Central memory CD8-positive, alpha-beta T cell (primary cell): ENCODE measurements at places on chromosomes 7 and 10.

DNA sequence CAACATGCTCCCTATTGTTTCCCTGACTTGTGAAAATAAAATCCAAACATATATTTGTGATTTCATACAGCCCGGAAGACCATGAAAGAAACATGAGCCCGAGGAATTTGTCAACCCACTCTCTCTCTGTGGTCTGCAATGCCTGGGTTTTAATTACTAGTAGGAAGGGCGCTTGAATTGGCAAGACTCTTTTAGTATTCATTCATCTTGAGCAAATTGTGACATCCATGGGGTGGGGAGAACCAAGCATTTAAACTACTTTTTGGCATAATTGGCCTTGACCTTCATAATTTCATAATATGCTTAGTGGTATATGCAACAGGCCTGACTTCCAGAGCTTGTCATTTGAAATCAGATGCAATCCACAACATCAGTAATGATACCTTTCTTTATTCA is 142.4 kb upstream of the BMPER start:
- H3K4me3 ChIP-seq: no peak overlapping the region
- no peaks in the 10 kb centered on the region for H3K27me3 ChIP-seq
- no peaks in the 10 kb centered on the region for H3K36me3 ChIP-seq
- no peak overlapping the region for H3K27ac ChIP-seq

GRCh38 chr7:910441-910861 is 34.1 kb downstream of the GET4 start:
- DNase-seq: no peak
- H3K36me3 ChIP-seq: peaks cover 29% of the 10 kb centered on the region
- peak overlapping the region; percentile 69 for H3K27ac ChIP-seq
- peak overlapping the region; percentile 55 for H3K4me3 ChIP-seq

- no peak for DNase-seq
- no peak overlapping the region for H3K27ac ChIP-seq
- H3K27me3 ChIP-seq: peaks cover 19% of the 10 kb centered on the region
- peaks cover 1% of the 10 kb centered on the region for H3K36me3 ChIP-seq
- no peaks in the 10 kb centered on the region for H3K4me1 ChIP-seq
- H3K4me3 ChIP-seq: no peak overlapping the region
These were observed 87.2 kb downstream of the KCNMA1 start for GRCh38 chr10:77550378-77550777.

GRCh38 chr10:111706331-111706730 is 477.2 kb downstream of the GPAM start:
- peaks cover 2% of the 10 kb centered on the region for H3K36me3 ChIP-seq
- no peaks in the 10 kb centered on the region for H3K4me1 ChIP-seq
- DNase-seq: no peak
- H3K27ac ChIP-seq: no peak overlapping the region
- H3K27me3 ChIP-seq: peaks cover 9% of the 10 kb centered on the region
- H3K4me3 ChIP-seq: no peak overlapping the region

DNA sequence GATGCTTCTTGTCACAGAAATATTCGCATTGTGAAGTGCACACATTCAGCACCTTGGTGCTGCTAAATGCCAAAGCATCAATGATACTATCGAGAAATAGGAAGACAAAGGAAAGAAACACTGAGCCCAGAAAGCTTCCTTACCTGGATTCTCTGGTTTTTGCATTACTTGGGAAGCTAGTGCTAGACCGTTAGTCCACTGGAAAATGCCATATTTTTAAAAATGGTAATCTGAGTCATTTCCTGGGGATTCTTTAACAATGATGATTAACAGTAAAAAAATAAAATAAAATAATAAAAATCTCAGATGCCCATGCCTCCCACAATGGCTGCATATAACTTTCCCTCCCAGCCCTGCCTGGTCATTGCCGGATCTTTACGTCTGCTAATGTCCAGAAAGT is 420.1 kb upstream of the MGMT start:
- no peak overlapping the region for H3K27ac ChIP-seq
- no peak for DNase-seq
- peaks cover 18% of the 10 kb centered on the region for H3K27me3 ChIP-seq
- H3K36me3 ChIP-seq: no peaks in the 10 kb centered on the region
- peaks cover 5% of the 10 kb centered on the region for H3K4me1 ChIP-seq
- no peak overlapping the region for H3K4me3 ChIP-seq

DNA sequence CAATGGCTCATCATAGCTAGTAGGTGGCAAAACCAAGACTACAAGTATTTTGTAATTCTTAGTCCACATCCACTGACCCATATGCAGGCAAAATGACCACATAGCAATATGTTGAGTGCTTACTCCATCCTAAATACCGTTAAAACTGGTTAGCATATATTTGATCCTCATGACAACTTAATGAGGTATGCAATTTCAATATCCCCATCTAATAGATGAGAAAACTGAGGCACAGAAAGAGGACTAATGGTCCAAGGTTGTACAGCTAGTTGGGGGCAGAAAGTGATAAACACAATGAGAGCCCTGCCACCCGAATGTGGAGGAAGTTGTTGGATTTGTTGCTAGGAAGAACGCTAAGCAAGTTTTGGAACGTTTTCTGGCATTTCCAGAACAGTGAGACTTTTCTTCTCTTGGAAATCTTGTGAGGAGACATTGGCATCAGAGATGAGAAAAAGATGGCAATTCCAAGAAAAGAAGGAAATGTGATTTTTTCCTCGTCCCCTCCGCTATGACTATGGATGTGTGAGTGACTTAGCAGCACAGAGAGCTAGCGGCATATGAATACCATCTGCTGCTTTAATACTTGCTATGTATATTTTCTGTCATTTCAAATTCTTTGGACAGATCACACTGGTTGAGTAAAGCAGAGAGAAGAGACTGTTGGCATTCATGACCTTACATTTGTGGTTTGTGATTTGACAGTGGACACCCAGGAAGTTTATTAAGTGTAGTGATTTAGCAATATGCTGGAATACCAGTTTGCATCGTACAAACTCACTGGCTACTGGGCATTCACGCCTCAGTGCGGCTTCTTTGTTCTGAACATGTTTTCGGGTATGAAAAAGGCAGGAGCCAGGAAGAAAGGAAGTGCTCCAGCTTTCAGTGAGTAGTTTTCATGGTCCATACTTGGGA is 51.5 kb downstream of the NRCAM start:
- H3K4me3 ChIP-seq: no peak overlapping the region
- H3K27ac ChIP-seq: no peak overlapping the region
- H3K36me3 ChIP-seq: peaks cover under 1% of the 10 kb centered on the region

DNA sequence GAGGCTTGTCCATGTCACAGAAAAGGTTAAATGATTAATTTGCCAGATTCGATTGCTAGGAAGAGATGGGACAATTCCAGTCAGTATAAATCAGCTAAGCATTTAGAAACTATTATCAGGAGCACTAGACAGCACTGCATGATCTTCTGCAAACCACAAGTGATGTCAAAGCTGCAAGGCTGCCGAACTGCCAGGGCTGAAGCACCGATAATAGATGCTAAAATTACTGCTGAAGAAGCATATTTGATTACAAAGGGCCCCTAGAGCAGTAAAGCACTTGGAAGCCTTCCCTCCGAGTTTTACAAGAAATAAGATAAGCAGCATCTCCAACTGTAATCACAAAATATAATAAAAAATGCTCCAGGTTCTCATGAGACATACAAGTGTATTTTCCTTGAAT is 40.6 kb downstream of the RNLS start:
- no peak overlapping the region for H3K27ac ChIP-seq
- no peak overlapping the region for H3K4me3 ChIP-seq
- peaks cover 2% of the 10 kb centered on the region for H3K36me3 ChIP-seq
- H3K4me1 ChIP-seq: no peaks in the 10 kb centered on the region
- H3K27me3 ChIP-seq: no peaks in the 10 kb centered on the region

- no peaks in the 10 kb centered on the region for H3K27me3 ChIP-seq
- H3K4me1 ChIP-seq: no peaks in the 10 kb centered on the region
- no peak overlapping the region for H3K4me3 ChIP-seq
- H3K36me3 ChIP-seq: peaks cover 1% of the 10 kb centered on the region
- no peak overlapping the region for H3K27ac ChIP-seq
These were observed 78.3 kb upstream of the NOBOX start for GRCh38 chr7:144481833-144482232.
